ENCODE measurements at places on chromosomes 3 and 15. TPM values are rescaled to one million over a fixed set of nuclear protein-coding genes. Genes with fewer than 3 reads are reported as not detected.

DNA sequence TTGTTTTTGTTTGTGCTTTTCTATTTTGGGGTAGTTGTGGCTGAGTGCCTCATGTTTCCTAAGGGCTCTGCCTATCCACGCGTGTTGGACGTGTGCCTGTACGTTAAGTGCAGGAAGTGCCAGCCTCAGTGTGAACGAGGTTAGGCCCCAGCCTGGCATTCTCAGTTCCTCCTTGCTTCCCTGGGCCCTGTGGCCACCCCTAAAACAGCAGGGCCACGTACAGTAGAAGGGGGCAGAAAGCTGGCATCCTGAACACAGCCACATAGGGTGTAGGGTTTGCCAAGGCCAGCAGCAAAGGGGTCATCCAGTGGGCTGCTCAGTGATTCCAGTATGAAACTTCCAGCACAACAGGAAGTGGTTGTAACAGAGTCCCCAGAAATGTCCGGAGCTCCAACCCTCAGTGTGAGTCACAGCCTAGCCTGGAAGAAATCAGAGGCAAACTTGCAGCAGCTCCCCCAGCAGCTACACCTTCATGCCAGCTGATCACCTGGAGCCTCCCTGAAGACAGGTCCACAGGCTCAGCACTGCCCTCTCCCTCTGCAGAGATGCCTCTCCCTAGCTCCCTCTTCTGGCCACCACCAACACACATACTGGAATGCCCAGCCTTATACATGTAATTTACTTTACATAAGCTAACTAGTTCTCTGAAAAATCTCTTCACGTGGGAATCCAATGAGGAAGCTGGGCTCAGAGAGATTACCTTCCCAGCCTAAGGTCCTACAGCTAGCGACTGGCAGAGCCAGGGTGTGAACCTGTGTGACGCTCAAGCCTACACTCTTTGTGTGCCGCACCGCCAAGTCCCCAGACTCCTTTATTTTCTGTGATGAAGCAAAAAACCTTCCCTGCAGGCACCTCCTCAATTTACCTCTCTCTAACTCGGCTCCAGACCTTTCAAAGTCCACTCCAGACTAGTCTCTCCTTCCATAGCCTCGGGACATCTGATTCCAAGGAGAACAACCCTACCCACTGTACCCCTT lies 26.6 kb downstream of the ILDR1 start:
- DNase-seq = peak; percentile 94

Gene ZMYND10
- 1.4 TPM for total RNA-seq

- DNase-seq = no peak
Measured at GRCh38 chr15:85563328-85563727, 182.9 kb downstream of the AKAP13 start.

GRCh38 chr3:58824285-58824684 lies 157.7 kb upstream of the FAM3D start:
- peak; percentile 72 for DNase-seq

GRCh38 chr3:67290438-67290837 lies 292.3 kb downstream of the KBTBD8 start:
- DNase-seq = no peak

Gene PPARG
- 2.6 TPM for total RNA-seq

Gene ALDH1A3
- 0.39 TPM for total RNA-seq

DNA sequence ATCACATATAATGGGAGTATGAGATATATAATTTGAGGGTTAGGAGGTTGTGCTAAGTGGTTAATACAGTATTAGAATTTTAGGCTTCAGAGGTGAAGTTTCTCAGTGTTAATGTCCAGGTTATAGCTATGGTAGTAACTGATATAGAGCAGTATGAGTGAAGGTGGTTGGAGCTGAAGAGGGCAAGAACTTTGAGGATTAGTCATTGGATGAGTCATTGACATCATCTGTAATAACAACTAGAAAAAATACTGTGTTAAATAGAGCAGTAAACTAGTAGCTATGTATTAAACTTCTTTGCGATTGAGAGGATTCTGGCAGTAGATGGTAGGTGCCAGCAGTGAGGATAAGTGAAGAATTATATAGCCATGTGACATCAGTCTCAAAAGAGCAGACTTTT lies 47.5 kb upstream of the EIF3J start:
- peak; percentile 90 for DNase-seq

Gene SOX2
- not detected for total RNA-seq

- no peak for DNase-seq
Measured at GRCh38 chr15:69320977-69321554, 22.4 kb downstream of the PAQR5 start.

DNA sequence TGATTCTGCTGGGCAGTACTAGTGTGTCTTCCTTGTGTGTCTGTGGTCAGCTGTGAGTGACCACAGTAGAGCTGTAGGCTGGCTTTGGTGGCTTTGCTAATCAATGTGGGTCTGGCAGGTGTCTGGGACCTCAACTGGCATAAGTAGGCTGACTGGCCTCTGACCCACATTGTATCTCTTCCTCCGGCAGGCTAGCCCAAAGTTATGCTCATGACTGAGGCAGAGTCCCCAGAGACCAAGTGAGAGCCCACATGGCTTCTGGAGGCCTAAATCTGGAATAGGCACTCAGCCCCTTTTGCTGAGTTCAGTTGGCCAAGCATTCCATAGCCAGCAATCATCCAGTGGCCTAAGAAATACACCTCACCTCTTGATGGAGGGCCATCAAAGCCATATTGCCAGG lies 289.1 kb upstream of the SUCLG2 start:
- no peak for DNase-seq

- peak; percentile 58 for DNase-seq
Measured at GRCh38 chr15:63501256-63502089, 2.9 kb upstream of the USP3 start.

Gene PEX11A
- total RNA-seq = 8.5 TPM

DNA sequence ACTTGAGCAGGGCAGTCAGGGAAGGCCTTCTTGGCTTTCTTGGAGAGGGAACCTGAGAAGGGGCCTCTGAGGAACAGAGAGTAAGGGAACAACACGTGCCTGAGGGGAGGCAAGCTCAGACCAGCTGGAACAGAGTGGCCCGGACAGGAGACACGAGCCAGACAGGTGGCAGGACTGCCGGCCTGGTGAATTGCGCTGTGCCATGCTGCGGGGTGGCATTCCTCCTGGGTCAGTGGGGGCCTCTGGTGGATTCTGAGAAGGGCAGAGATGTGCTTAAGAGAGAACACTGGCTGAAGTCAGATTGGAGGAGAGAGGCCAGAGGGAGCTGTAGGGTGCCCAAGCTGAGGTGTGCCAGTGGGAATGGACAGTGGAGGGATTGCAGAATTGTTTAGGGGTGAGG lies 4.9 kb downstream of the CHAC1 start:
- DNase-seq = no peak

DNA sequence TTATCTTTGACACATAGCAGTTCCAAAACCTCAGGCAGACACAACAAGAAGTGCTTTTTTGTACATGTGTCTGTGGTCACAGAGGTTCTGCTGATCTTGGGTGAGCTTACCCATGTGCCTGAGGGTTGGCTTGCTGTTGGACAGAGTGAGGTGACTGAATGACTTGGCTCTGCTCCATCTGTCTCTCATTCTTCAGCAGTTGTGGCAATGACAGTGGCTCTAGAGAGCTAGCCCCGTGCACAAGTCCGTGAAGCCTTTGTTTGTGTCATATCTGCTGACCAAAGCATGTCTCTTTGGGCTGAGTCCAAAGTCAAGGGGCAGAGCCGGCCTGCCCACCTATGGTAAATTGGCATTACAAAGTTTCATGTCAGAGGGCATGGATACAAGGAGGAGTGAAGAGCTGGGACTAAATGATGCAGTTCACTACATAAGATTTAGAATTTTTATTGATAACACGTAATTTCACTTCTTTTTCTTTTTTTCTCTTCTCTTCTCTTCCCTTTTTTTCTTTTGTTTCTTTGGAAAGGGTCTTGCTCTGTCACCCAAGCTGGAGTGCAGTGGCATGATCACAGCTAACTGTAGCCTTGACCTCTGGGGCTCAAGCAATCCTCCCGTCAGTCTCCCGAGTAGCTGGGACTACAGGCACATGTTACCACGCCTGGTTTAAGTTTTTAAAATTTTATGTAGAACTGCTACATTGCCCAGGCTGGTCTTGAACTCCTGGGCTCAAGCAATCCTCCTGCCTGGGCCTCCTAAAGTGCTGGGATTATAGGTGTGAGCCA lies 77.9 kb downstream of the ITPR1 start:
- no peak for DNase-seq

GRCh38 chr3:96996009-96996408 lies 181.6 kb downstream of the EPHA6 start:
- no peak for DNase-seq

Gene FGF12
- 1.3 TPM for total RNA-seq

Gene ST3GAL6
- 11.1 TPM for total RNA-seq

GRCh38 chr3:27675287-27675686 lies 46.8 kb downstream of the EOMES start:
- no peak for DNase-seq

Gene SH2D7
- total RNA-seq = not detected

- DNase-seq = no peak
Measured at GRCh38 chr15:34223904-34224596, 766 bp upstream of the EMC4 start.
